ENCODE measurements at places on chromosomes 12 and 14.

GRCh38 chr12:124727264-124727800 lies 136.3 kb downstream of the SCARB1 start:
- DNase-seq = no peak

DNA sequence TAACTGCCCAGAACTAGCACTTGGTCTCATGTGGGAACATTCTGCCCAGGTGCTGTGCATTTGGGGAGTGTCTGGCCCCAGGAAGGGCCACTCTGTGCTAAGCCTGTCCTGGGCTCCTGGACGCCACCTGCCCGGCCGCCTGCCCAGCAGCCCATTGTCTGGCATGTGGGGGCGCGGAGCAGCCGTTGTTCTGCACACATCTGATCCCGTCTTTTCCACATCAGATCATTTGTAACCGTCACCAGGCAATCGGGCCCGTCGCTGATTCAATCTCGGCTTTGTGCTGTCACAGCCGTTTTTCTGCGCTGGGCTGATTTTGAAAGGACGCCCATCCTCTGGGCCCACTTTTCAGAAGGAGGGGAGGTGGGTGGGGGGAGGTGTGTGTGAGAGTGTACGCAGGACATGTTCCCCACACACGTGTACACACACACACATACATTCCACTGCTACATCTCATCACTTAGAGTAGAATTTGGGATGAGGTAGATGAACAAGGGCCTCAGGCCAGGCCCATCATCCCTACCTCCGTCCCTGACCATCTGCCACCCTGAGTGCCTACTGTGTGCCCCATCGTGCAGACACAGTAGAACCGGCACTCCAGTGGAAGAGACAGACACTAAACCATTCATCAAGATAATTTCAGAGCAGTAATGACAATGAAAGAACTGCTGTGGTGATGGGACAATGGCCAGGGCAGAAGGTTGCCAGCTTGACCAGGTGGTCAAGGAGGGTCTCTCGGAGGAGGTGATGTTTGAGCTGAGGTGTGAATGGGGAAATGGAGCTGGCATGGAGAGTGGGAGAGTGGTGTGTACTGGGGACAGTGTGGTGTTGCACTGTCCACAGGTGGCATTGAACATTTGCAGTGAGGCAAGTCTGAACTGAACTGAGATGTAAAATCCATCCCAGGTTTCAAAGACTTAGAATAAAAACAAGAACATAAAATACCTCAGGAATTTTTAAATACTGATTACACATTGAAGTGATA lies 19.0 kb downstream of the FAM222A start:
- DNase-seq = no peak

DNA sequence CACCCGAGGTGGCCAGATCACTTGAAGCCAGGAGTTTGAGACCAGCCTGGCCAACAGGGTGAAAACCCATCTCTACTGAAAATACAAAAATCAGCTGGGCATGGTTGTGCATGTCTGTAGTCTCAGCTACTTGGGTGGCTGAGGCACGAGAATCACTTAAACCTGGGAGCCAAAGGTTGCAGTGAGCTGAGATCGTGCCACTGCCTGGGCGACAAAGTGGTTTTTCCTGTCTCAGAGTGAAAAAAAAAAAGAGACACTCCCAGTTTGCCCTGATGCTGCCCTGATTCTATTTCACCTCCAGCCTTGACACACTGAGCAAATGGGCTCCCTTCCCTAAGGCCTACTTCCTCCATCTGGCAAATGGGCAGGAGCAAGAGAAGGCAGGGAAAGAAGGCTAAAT lies 28.5 kb upstream of the PLEK2 start:
- DNase-seq = no peak

- no peak for DNase-seq
Measured at GRCh38 chr14:99936738-99937474, 128.3 kb upstream of the EVL start.

DNA sequence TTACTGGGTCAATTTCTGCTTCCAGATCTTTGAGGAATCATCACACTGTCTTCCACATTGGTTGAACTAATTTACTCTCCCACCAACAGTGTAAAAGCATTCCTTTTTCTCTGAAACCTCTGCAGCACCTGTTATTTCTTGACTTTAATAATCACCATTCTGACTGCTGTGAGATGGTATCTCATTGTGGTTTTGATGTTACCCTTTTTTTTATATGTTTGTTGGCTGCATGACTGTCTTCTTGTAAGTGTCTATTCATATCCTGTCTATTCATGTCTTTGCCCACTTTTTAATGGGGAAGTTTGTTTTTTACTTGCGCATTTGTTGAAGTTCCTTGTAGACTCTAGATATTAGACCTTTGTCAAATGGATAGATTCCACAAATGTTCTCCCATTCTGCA lies 324.9 kb downstream of the NAV3 start:
- DNase-seq = no peak

GRCh38 chr12:114913871-114914801 lies 230.2 kb upstream of the TBX3 start:
- peak; percentile 89 for DNase-seq

DNA sequence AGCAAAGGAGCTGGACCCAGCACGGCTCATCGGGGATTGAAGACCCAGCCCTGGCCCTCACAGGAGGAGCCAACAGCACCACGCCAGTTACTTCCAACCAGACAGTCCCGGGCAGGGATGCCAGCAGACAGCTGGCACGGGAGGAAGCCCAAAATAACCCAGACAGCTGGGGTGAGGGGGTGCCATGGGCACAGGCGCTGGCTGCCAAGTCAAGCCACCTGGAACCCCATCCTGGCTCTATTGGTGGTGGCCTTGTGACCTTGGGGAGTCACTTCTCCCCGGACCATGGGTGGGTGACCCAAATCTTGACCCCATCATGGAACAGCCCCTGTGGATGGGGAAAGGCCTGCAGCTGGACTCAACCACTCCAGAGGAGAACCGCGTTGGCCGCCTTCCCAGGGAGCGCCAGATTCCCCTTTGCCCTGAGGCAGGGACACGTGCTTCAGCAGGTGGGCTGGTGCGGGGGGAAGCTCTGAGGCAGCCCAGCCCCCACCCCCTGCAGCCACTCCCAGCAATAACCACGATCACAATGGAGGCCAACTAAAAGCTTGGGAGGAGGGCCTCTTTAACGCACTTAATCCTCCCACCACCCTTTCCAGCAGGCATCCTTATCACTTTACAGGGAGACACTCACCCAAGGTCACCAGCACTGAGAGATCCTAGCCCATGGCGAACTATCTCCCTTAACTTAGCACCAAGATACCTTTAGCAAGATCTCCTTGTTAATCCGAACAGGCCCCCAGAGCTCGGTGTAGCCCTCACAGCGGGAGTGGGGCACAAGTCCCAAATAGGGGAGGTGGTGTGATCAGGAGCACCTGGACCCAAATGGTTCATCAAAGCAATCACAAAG lies 4.7 kb upstream of the RHOF start:
- DNase-seq = peak; percentile 43

GRCh38 chr12:4037747-4038312 lies 164.6 kb upstream of the PARP11 start:
- peak; percentile 44 for DNase-seq

DNA sequence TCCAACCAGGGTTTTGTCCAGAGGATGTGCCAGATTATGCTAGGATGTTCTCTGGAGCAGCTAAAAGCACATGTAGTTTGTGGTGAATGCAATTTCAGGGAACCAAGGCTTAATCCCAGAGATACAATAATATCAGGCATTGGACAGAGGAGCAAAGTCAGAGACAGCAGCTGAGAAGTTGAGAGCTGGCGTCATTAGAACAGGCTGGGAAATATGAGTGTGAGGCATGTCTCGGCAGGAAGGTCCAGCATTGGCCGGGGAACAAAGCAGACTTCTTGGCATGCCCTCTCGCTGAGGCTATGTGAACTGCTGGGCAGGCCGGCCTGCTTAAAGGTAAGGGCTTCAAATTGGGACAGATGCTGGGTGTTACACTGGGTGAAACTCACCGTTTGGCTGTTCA lies 125.4 kb downstream of the CAND1 start:
- peak; percentile 45 for DNase-seq

GRCh38 chr12:26705851-26706250 lies 127.1 kb downstream of the ITPR2 start:
- DNase-seq = no peak

GRCh38 chr12:11859705-11860425 lies 210.4 kb downstream of the ETV6 start:
- DNase-seq = no peak

DNA sequence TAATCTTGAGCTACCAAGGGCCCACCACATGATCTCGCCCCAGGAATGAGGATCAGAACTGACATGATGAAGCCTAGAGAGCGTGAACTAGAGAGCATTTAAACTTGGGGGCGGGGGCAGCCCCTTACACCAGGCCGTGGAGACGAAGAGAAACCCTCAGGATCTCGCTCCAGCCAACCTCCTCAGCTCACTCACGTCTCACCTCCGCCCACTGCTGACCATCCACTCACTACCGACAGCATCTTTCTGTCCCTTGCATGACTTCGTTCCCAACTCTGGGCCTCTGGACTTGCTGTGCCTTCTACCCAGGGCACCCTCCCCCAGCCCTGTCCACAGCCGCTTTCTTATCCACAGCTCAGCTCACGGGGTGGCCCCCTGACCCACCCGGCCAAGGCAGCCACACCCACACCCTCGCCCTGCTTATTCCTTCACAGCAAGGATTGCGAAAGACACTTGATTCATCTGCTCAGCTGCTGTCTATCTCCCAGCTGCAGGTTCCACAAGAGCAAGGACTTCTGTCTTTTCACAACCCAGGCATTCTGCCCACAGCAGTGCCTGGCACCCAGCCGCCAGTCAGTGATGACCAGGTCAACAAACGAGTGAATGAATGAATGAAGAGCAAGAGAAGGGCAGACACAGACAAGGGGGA lies 6.4 kb downstream of the STX2 start:
- peak; percentile 93 for DNase-seq

GRCh38 chr14:36514278-36515104 lies 5.5 kb downstream of the NKX2-1 start:
- no peak for DNase-seq

DNA sequence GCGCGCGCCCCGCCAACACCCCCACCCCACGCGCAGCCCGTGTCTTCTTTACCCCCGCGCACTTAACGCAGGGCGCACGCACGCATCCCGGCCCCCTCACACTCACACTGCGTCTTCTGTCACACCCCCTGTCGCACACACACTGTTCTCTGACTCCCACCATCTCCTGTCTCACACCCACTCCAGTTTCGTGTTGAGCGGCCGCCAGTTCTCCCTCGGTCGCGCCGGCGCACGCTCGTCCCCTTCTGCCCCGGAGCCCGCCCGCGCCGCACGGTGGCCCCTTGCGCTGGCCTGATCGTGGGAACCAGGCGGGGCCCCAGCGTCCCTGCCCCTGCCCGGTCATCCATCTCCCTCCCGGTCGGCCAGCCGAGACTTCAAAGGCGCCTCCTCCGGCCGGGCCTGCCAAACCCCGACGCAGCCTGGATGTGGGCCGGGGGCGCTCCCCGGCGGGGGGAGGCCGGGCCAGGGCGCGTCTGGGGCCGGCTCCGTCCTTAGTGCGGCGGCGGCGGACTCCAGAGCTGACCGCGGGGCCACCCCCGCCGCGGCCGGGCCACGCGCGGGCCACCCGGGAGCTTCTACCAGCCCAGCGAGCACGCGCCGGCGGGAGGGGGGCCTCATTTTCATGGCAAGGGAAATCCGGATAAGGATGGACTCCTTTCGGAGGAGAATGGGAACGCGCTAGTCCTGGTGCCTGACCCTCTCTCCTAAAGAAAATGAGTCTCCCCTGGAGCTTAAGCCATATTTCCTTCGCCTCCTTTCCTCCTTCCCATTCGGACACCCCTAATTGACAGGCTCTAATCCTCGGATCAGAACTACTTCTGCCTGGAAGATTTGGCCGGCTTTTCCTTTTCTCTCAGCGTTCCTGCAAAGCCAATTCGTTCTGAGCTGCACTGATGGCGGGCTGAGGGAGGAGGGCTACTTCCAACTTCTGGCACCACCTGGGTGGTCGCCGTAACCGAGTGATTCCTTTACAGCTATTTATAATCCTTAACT lies 82.0 kb upstream of the HMGA2 start:
- DNase-seq = peak; percentile 9

GRCh38 chr12:47576289-47576945 lies 129.4 kb downstream of the RPAP3 start:
- no peak for DNase-seq

DNA sequence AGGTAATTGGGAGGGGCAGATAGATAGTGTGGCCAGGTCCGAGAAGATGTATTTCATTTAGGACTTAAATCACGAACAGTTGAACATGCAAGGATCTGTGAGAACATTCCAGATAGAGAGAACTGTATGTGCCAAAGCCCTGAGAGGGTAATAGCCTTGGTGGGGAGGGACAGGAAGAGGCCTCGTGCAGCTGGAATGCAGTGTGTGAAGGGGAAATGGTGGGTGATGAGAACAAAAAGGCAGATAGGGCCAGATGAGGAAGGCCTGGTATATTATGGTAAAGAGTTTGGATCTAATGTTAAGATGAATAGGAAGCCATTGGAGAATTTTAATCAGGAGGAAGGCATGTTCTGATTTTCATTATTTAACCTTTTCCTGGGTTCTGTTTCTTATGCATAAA lies 136.3 kb downstream of the TPH2 start:
- no peak for DNase-seq

Measured in amniotic epithelial cell (primary cell).